ENCODE measurements at places on chromosomes 16 and 17.

DNA sequence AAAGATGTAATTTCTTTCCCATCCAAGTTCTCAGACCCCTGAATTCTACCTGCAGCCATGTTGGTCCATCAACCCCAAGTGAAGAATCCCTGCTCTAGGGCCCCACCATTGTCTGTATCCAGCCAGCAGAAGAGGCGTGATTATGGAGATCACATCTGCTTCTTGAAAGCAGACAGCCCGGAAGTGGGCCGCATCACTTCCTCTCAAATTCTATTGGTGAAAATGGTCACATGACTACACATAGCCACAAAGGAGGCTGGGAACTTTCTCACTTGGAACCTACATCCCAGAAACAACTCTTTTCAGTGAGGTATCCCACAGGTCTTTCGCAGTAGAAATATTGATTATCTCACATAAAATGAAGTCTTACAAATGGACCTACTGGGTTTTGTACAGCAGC lies 40.1 kb downstream of the IL4R start:
- DNase-seq, result no peak

- no peak for DNase-seq
These were observed 46.4 kb upstream of the ZFHX3 start for GRCh38 chr16:73094371-73094770.

DNA sequence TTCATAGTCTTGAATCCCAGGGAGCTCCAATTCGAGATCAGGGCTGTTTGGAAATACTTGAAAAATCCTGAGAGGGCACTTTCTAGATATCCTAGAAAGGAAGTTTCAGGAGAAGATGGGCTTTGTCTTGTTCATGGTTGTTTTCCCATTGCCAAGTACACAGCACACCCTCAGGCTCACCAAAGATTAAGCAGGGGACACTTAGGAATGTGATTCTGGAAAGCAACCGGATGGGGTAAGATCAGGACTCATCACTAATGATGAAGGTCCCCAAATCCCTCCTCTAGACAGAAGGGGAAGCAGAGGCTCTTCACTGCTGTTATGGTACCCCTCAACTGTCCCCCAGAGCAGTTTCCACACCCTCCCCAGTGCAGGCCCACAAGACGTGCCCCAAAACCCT lies 40.7 kb downstream of the VAC14 start:
- no peak for DNase-seq

GRCh38 chr17:77109764-77110359 lies 30.9 kb upstream of the SEC14L1 start:
- no peak for DNase-seq

DNA sequence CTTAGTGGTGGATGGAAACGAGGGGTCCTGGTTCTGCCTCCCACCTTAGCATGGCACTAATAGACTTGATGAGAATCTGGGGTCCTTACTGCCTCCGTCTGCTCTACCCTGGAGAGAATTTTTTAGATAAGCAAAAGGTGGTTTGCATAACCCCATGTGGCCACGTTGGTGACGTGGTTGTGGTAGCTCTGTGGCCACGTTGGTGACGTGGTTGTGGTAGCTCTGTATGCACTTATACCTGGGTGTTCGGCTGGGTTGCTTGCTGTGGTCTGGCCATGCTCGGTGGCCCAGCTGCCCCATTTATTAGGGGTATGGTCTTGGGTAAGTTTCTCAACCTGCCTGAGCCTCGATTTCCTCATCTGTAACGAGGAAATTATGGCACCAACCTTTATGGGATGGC lies 13.0 kb downstream of the SPIRE2 start:
- DNase-seq, result peak; percentile 70

Measured in activated gamma-delta T cell treated with Interleukin-2 at 50 U/mL for 16 hours (primary cell).